ENCODE measurements at places on chromosomes 12 and 14. TPM values are rescaled to one million over a fixed set of nuclear protein-coding genes. Genes with fewer than 3 reads are reported as not detected.

PTCSC3 gene
- total RNA-seq: not detected

PRKD1 gene
- total RNA-seq: 30.9 TPM

SMCO2 gene
- total RNA-seq: not detected

DNA sequence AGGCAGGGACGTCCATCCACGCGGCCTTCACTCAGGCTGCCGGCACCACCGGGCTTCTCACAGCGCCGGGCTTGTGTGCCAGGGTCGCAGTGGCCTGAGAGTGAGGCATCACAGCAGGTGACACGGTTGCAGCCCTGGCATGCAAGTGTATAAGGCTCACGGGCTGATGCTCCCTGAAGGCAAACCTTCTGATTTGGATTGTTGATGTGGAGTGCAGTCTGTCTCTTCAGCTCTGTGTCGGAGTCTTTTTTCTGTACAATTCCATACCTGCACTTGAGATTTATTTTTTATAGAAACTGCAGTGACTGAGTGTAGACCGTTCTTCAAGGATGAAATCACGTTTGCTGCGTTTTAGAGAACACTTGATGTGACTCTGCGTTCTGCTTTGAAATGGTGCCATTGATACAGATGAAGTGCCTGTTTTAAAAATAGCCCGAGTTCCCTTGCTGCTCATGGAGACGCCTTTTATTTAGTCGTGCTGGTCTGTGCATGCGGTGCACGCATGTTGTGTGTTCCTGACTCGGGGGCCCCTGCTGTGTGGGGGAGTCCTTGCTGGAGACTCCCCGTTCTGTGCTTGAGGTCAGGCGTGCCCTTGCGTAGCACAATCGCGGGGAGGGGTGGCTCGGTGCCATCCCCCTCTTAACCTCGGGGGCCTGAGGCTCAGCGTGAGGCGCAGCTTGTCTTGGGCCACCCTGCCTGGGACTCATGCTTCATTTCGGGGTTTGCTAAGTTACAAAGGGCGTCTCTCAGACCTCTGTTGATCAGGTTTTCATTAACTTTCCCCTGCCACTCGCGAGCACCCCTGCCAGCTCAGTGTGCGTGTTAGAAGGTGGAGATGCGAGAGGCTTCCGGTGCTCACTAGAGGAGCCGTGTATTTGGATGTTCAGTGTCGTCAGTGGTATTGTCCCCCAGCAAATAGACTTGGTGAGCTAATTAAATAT, 21.6 kb upstream of the AMN start:
- H3K27me3 ChIP-seq: no peaks in the 10 kb centered on the region
- no peak overlapping the region for H3K4me3 ChIP-seq
- peak overlapping the region; percentile 76 for H3K27ac ChIP-seq
- H3K36me3 ChIP-seq: no peaks in the 10 kb centered on the region

GRCh38 chr12:103840876-103841689, at the start of gene NT5DC3:
Gene NT5DC3, minus strand, starts transcription at chr12:103841234. Its CDS starts 78 bp downstream, at chr12:103841156.
- H3K4me3 ChIP-seq: peak within 1 kb of the TSS; percentile 92
- H3K27me3 ChIP-seq: no peaks in the 10 kb centered on the region
- H3K36me3 ChIP-seq: no peaks in the 10 kb centered on the region
- peaks cover 35% of the 10 kb centered on the region for H3K4me1 ChIP-seq

GRCh38 chr12:109497675-109498074, 20.2 kb downstream of the UBE3B start:
- H3K36me3 ChIP-seq: peaks cover 2% of the 10 kb centered on the region
- H3K4me3 ChIP-seq: no peak overlapping the region
- H3K4me1 ChIP-seq: no peaks in the 10 kb centered on the region
- no peaks in the 10 kb centered on the region for H3K27me3 ChIP-seq
- no peak overlapping the region for H3K27ac ChIP-seq

GUCY2C gene
- total RNA-seq: not detected

PTGER2 gene
- total RNA-seq: 5.9 TPM

GRCh38 chr12:49675137-49675536, 32.1 kb downstream of the FMNL3 start:
- no peak overlapping the region for H3K4me3 ChIP-seq
- H3K27ac ChIP-seq: peak overlapping the region; percentile 89
- no peak for DNase-seq
- H3K4me1 ChIP-seq: peaks cover 55% of the 10 kb centered on the region
- no peaks in the 10 kb centered on the region for H3K36me3 ChIP-seq

KERA gene
- total RNA-seq: not detected

DNA sequence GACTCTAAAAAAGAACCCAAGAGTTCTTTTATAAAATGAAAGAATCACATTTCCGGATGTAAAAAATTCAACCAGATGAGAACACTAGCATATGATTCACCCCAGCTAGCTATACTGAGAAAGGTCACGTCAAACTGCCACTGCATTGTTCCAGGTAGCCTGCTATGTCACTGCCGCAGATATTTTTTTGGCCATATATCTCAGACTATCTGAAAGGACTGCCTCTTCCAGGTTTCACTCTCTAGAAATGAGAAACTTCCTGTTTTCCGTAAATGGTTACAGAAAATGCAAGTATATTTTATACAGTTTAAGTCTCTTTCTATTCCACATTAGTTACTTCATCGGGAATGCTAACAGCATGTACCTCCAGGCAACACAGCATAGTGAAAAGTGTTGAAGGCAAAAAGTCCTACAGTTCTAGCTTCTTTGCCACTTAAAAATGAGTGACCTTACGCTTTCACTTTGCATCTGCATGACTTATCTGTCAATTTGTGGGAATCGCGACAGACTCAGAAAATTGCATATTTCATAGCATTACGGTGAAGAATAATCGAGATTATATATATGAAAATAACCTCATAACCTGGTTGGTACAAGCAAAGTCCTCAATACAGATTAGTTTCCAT, 105.2 kb downstream of the MED13L start:
- DNase-seq: no peak
- H3K4me3 ChIP-seq: no peak overlapping the region
- H3K4me1 ChIP-seq: no peaks in the 10 kb centered on the region
- no peaks in the 10 kb centered on the region for H3K36me3 ChIP-seq
- no peaks in the 10 kb centered on the region for H3K27me3 ChIP-seq

RNASE3 gene
- not detected for total RNA-seq

LRRK2 gene
- 29.6 TPM for total RNA-seq

DNA sequence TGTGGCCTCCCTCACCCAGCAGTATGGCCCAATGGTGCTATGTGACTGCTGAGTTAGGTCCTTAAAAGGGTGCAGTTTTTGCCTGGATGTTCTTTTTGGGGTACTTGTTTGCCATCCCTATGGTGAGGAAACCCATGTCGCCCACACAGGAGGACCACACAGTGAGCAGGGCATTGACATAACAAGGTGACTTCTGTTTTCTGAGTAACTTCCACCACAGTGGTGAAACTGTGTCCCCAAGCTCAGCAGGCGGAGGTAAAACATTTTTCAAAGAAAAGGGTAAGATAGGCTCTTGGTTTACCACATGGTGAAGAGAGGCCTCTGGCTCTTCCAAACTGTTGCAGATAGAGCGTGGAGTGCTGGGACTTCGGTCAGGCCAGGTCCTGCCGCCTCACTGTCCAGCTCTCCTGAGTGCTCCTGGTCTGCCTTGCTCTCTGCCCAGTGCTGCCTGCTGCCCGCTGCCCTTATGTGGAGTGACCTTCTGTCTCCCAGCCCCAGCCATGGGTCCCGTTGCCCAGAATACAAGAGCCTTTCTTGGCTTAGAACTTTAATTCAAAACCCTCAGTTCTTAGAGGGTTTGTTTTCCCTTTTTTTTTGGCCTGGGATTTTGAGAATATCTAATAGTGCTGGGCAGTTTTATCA, 54.0 kb downstream of the TRAF3 start:
- H3K36me3 ChIP-seq: no peaks in the 10 kb centered on the region
- no peak overlapping the region for H3K27ac ChIP-seq
- no peaks in the 10 kb centered on the region for H3K27me3 ChIP-seq

- no peak overlapping the region for H3K27ac ChIP-seq
- no peaks in the 10 kb centered on the region for H3K36me3 ChIP-seq
- DNase-seq: no peak
- H3K27me3 ChIP-seq: no peaks in the 10 kb centered on the region
- no peaks in the 10 kb centered on the region for H3K4me1 ChIP-seq
These were observed 641.9 kb upstream of the TBX3 start for GRCh38 chr12:115325858-115326257.

All from tibial nerve (tissue), 4 donors.